Caco-2 (cell line): ENCODE measurements at places on chromosomes 5 and 9. TPM values are rescaled to one million over a fixed set of nuclear protein-coding genes. Genes with fewer than 3 reads are reported as not detected.

DNA sequence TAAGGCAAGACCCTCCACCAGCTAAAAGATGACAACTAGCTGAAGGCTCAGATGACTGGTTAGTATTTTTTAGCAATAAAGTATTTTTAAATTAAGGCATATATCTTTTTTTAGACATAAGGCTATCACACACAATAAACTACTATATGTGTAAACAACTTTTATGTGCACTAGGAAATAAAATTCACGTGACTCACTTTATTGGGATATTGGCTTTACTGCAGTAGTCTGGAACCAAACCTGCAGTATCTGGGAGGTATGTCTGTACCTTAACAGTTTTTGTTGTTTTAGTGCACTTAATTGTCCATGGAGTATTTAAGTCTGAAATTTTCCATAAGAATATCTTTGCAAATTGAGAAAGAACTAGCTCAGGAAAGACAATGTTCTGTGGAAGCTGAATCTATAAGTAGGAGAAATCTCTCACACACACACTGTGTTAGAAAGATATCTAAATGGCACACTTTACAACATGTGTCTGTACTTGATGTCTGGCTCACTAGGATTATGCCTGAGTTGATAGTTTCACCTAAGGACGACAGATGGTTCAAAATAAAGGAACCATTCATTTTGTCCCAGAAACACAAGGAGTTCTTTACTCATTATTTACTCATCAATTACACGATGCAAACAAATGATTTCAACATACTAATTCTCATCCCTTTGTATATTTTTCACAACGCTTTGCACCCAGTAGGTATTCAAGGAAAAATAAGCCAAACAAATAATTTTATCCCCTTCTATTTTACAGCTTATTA lies 4.6 kb downstream of the RAPGEF6 start:
- no peak for DNase-seq

The ORM1 gene
- 18.3 and 27.5 TPM in 2 replicates for total RNA-seq

The IFNB1 gene
- not detected in 2 replicates for total RNA-seq

DNA sequence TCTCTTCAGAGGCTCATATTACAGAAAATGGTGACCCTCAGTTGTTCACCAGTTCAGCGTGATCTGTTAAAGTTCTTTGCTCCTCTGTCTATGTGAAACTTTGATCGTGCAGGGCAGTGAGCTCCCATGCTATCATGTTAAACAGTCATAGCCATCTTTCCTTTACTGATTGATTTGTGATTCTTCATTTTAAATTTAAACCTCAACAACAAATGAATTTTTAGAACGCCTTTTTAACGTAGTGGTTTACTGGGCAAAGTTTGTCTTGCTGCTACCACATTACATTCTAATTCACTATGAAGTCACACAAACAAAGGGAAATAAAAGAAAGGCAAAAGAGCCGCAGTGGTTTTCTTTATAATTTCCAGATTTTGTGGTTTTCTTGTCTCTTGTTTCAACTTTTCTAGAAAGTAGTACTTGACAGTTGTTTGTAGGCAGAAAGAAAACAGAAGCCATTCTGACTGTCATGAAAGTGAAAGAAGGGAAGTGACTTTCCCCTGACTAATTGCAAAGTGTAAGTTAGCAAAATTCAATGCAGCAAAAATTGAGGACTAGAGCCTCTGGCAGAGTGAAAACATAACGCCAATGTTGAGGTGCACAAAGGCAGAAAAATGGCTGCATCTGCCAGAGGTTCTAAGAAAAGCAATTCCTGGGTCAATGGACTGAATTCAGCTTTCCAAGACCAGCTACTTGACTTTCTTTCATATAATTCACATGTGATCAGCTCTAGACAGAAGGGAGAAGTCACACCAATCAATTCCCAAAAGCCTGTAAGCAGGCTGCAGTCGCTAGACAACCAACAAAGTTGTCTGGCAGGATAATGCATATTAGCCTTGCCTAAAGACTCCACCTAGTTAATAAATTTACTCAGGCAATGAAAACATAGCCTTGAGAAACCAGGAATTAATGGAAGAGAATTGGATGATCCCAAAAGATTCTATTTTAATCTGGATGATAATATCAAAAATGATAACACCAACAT lies 7.1 kb upstream of the IFNA6 start:
- no peak for DNase-seq

DNA sequence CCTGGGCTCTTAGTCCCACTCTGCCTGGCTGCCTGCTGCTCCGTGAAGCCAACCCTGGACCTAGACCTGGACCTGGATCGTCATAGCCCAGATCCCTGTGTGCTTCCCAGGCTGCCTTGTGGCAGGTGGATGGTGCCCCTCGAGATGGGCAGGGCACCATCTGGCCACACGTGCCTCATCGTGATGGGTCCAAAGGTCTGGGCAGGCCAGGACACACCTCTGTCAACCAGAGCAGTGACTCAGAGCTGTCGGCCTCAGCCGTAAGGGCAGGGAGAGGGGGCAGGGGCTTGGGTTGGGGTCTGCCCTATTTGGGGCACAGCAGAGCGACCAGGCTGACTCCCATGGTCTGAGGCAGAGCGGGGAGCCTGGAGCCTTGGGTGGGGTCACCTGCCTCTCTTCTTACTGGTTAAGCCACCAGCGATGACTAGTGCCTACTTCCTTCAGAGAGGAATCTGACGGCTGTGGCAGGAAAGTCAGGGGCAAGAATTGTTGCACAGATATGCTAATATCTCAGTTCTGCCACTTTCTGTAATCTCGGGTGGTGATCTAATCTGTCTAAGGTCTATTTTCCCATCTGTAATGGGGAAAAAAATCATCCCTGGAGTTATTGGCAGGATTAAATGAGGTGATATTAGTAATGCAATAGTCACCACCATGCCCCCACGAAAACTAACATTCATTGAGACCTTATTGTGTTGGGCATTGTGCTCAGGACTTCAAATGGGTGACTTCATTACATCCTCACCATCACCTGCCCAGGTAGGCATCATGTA lies 3.2 kb upstream of the CDHR2 start:
- DNase-seq: peak; percentile 34

The MSMP gene
- total RNA-seq: not detected in 2 replicates

GRCh38 chr5:172421-172820 lies 18.9 kb upstream of the LRRC14B start:
- no peak for DNase-seq
